Left hindlimb (tissue), 1 donor: ENCODE measurements at places on chromosomes 11 and 22.

GRCh38 chr11:1852271-1852876 lies 510 bp upstream of the LSP1 start:
- DNase-seq: no peak

DNA sequence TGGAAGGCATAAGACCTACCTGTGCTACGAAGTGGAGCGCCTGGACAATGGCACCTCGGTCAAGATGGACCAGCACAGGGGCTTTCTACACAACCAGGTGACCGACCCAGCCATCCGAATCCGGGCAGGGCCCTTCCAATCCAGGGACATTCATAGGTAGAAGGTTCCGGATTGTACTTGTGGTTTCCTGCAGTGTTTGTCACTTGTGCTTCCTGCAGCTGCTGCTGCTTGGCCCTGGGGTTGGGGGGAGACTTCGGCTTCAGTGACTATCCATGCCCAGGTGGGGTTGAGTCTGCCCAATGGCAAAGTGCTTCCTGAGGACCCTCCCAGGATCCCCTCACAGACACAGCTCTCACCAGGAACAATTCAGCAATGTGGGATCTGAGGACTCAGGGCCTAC lies 2.2 kb downstream of the APOBEC3A start:
- no peak for DNase-seq

- no peak for DNase-seq
Observed at GRCh38 chr11:134041791-134042696, 26.8 kb upstream of the JAM3 start.

GRCh38 chr11:85627998-85628770 lies at the start of gene TMEM126B:
Gene TMEM126B (plus strand): TSS chr11:85628593. CDS start chr11:85628608, 15 bp downstream.
- DNase-seq: peak; percentile 98

DNA sequence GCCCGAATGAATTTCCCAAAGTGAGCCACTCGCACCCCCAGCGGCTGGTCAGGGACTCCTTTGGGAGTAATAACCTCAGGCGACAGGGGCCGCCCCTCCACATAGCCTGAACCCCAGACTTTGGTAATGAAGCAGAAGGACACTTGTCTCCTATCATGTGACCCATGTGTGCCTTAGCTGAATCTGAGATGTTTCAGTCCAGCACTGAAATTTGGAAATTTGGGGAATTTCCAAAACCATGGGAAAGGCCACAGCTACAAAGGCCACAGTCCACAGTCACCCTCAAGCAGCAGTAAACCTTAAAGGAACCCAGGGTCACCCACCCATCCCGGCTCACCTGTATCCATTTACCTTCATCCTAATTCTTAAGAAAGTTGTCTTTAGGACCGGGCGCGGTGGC lies 51.4 kb upstream of the FADD start:
- no peak for DNase-seq
